Stimulated activated CD4-positive, alpha-beta T cell treated with anti-CD3 and anti-CD28 coated beads, Interleukin-12 subunit alpha, Interleukin-12 subunit beta, amount 100 ng/mL, for 4 hours (primary cell): ENCODE measurements at places on chromosomes 16 and 17.
A peak's percentile ranks its signal among the peaks of the same experiment; 100 is the strongest.

- no peak for DNase-seq
Observed at GRCh38 chr17:17229416-17230384, 7.3 kb downstream of the FLCN start.

- no peak for DNase-seq
Observed at GRCh38 chr17:60311936-60312335, 80.0 kb downstream of the USP32 start.

GRCh38 chr17:37225465-37225864 lies 150.3 kb upstream of the C17orf78 start:
- DNase-seq = no peak

GRCh38 chr17:19344311-19345066 lies 18.0 kb downstream of the B9D1 start:
- no peak for DNase-seq

- no peak for DNase-seq
Observed at GRCh38 chr17:1384905-1385435, 15.1 kb downstream of the YWHAE start.

DNA sequence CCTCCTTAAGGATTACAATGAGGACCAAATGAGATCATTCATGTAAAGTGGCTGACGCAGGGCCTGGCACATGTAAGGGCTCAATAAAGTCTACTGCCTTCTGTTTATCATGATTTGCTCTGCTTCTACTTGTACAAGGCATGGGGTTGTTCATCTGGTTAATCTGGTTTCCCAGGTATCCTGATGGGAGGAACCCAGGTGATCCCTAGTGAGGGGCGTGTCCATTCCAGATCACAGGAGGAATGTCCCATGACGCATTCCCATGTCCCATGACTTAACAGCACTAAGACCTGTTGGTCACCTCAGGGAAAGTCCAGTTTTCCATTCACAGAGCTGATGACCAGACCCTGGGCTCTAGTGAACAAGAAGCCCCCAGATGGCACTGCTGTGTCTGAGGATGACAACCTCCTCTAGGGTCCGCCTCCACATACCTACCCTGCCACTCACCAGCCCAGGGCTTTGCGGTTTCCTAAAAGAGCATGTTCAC lies 11.5 kb upstream of the TPPP3 start:
- no peak for DNase-seq

DNA sequence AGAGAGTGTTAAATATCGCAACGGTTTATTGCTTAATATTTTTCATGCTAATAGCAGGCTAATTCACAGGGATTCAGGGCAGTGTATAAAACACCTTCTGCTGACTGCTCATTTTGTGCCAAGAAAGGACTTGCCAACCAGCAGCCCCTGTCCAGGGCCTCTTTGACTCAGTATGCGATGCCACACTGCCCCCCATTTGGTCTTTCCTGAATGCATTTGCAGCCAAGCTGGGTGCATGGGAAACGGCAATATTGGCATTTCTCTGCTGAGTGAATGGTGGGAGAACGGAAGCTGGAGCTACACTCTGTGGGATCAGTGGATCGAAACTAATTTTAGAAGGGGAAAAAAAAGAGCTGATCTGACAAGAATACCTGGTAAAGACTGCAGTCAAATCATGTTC lies 152.9 kb upstream of the C16orf82 start:
- DNase-seq = no peak

GRCh38 chr17:28812748-28813377 lies 29.7 kb downstream of the FAM222B start:
- no peak for DNase-seq

DNA sequence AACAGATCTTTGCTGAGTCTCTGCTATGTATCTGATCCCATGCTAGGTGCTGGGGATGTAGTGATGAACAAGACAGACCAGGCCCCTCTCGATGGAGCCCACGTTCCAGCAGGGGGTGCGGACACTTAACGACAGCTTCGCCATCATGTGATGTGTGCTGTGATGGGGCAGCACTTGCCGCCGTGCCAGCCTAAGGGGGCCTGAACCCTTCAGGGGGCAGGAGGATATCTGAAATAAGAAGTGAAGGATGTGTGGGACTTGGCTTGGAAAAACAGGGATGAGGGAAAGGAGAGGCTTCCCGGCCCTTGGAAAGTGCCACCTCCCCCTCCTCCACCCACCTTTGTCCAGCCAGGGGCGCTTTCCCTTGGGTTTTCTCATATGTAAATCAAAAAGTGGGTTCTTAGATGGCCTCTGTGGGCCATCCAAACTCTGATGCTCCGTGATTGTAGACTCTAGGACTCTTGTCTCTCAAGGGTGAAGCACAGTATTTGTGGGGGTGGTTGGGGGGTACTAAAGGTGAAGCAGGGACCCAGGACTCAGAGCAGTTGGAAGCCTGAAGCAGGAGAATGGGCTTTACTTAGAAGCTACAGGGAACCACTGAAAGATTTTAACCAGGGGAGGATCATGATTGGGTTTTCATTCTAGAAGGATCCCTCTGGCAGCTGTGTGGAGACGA lies 4.0 kb upstream of the DLX3 start:
- no peak for DNase-seq

DNA sequence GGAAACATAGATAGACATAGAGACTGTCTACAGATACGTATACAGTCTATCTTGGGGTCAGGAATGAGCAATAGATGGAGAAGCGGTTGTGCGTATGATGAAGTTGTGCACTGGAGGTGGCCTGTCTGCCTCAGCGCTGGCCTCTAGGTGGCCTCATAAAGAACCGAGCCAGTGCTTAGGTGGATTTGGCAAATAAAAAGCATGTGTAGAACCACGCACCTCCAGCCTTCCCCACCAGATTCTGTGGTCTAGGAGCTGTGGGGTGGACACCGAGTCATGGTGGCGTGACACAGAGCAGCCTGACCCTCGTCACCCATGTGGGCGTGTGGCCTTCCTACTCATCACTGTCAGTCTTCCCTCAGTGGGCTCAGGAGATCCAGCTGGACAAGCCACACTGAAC lies 34.0 kb downstream of the PGS1 start:
- DNase-seq = no peak

- DNase-seq = peak; percentile 19
Observed at GRCh38 chr17:8326511-8327302, 12.9 kb upstream of the ODF4 start.

GRCh38 chr16:89230255-89230654 lies 12.8 kb downstream of the ZNF778 start:
- no peak for DNase-seq

GRCh38 chr17:70137451-70138230 lies 31.7 kb upstream of the KCNJ2 start:
- DNase-seq = no peak

DNA sequence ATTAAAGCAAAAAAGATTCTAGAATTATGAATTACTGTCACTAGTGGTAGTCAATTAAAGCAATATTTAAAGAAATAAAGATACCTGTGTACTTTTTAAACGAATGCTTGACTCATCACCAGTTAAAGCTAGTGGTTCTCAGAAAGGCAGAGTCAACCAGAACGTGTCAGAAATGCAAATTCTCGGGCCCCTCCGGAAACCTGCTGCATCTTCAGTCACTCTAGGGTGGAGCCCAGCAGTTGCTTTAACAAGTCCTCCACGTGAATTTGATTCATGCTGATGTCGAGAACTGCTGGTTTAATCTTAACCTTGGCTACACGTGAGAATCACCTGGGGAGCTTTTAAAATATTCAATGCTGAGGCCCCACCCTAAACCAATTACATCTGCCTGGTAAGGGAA lies 169.8 kb upstream of the SDK2 start:
- DNase-seq = no peak

DNA sequence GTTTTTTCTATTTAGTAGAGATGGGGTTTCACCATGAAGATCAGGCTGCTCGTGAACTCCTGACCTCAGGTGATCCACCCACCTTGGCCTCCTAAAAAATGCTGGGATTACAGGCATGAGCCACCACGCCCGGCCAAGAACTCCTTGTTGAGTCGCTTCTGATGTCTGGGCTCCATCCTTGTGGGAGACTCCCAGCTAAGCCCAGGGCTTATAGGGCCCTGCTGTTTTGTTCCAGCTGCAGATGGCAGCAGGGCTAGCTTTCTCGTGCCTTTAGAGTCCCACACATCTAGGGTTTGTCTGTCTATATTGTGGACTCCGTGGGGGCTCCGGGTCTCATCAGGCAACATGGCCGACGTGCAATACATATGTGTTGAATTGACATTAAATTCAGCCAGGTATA lies 39.3 kb upstream of the MED9 start:
- no peak for DNase-seq

DNA sequence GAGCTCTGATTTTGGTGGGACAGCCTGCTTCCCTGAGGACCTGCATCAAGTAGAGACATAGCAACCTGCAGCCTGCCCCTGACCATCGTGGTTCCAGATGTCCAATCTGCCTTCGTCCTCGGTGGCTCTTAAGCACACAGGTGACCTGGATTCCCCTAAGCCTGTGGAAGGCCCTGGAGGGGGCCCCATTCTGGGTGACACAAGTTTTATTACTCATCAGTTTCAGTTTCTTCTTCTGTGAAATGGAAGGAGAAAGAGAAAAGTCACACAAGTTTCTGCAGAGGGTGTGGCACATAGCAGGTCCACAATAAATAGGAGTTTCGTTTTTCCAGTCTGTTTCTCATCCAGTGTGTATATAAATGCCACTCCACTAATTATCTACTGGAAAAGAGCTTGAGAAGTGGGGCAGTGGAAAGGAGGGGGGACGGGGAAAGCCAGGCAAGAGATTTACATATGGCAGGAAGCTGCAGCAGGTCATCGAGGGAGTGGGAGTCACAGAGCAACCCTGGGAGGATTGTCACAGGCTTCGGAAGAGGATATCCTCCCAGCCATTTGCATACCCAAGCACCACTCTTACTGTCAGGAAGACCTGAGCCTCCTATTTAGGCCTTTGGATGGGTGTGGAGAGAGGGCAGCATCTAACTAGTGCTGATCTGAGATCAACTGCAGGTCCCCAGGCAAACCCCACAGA lies 10.0 kb upstream of the NOS2 start:
- DNase-seq = no peak

DNA sequence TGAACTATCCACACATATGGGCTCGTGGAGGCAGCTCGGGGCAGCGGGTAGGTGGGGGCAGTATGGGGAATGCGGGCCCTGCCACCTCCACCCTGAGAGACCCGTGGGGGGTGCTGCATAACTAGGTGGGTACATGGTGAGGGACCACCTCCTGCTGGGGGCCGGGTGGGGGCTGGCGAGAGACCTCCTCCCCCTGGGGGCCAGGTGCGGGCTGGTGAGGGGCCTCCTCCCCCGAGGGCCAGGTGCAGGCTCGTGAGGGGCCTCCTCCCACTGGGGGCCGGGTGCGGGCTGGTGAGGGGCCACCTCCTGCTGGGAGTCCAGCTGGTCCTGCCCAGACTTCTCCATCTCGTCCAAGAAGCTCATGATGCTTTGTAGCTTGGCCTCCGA lies 25.4 kb downstream of the CEP131 start:
- no peak for DNase-seq
